ENCODE measurements at places on chromosomes 11 and 22. TPM values are rescaled to one million over a fixed set of nuclear protein-coding genes. Genes with fewer than 3 reads are reported as not detected.

GRCh38 chr11:128886406-128887124 is 4.6 kb upstream of the KCNJ5 start:
- H3K27ac ChIP-seq: no peak overlapping the region
- H3K4me3 ChIP-seq: no peak overlapping the region
- H3K27me3 ChIP-seq: no peaks in the 10 kb centered on the region
- H3K4me1 ChIP-seq: peaks cover 10% of the 10 kb centered on the region

- DNase-seq: no peak
- H3K36me3 ChIP-seq: no peaks in the 10 kb centered on the region
Observed at GRCh38 chr11:31821766-31822165, 10.6 kb upstream of the PAX6 start.

APOBEC3A gene
- not detected for total RNA-seq

TBX10 gene
- total RNA-seq: not detected

Data from thyroid gland (tissue), 4 donors.